Activated CD4-positive, CD25-positive, alpha-beta regulatory T cell (primary cell): ENCODE measurements at places on chromosomes 2 and 18.

- no peak for DNase-seq
These were observed 30.4 kb downstream of the SRSF7 start for GRCh38 chr2:38720613-38721241.

DNA sequence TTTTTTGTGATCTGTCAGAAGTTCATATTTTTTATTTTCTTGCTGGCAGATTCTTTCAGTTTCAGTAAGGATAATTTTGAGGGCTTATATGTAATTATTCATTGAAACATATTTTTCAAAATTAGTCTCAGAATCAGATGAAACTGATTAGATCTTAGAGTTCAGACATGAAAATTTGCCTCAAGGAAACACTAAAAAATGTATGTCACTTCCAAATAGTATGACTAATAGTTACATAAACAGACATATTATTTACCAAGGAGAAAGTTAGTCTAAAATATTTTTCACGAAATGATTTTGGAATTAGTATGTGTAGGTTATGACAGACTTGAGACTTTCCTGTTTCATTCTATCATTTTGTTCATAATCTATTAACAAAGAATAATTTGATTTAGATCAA is 628.6 kb downstream of the CCDC85A start:
- no peak for DNase-seq

- no peak for DNase-seq
These were observed 459.8 kb downstream of the METTL4 start for GRCh38 chr18:2111456-2111855.

GRCh38 chr2:13046557-13047165 is 329.9 kb downstream of the TRIB2 start:
- no peak for DNase-seq

GRCh38 chr2:16223841-16224177 is 283.5 kb downstream of the MYCN start:
- DNase-seq: no peak

DNA sequence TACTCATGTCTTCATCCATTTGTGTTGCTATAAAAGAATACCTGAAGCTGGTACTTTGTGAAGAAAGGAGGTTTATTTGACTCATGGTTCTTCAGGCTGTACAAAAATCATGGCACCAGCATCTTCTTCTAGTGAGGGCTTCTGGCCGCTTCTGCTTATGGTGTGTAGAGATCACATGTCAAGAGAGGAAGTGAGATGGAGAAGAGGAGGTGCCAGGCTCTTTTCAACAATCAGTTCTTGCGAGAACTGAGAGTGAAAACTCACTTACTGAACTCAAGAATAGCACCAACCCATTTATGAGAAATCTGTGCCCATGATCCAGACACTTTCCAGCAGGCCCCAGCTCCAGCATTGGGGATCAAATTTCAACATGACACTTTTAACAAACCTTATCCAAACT is 30.0 kb upstream of the BARD1 start:
- DNase-seq: no peak

DNA sequence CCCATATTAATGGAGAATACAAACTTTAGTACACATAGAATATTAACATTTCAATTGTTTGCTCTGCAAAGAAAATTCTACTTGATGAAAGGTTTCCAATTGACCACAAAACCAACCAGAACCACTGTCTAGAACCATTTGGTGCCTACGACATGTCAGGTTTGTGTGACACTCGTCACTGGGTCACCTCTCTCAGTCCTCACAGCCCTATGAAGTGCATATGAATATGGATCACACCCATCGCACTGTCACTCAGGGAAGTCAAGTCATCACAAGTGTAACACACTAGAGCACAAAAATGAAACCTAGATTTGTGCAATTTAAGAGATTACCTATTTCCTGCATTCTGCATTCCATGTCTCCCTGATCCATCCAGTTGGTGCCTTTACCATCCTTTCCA is 43.7 kb downstream of the PTPN2 start:
- no peak for DNase-seq

DNA sequence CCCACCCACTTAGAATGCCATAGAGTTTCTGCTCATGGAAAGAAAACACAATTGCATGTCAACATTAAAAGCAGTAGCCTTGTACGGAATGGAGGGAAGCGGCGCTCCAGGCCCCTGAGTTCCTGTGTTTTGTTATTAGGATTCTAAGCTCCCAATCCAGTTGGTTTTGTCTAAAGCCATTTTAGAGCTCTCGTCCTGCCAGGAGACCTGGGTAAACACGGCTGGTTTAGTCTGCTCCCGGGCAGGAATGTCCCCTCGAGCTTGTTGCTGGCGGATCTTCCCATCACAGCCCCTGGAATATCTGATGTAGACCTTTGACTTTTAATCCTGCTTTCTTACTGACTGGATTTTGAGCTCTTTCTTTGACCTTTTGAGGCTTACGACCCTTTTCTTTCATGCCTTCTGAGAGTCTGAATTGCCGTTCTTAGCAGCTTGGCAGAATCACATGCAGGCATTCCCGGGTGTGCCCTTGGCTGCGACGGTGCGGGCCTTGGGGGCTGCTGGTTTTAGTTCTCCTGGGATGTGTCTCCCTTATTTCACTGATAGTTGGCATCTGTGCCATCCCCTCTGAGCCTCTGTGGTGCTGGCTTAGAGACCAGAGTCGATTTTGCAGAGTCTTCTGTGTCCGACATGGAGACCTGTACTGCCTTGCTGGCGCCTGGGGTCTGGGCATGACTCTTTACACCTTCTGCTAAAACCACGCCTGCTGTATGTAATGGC is 25.4 kb downstream of the GREB1 start:
- DNase-seq: no peak

- DNase-seq: no peak
These were observed 33.7 kb upstream of the APCDD1 start for GRCh38 chr18:10420561-10421352.

GRCh38 chr2:29155578-29155977 is 40.4 kb downstream of the CLIP4 start:
- DNase-seq: no peak

GRCh38 chr2:100272841-100273329 is 49.4 kb downstream of the LONRF2 start:
- no peak for DNase-seq

DNA sequence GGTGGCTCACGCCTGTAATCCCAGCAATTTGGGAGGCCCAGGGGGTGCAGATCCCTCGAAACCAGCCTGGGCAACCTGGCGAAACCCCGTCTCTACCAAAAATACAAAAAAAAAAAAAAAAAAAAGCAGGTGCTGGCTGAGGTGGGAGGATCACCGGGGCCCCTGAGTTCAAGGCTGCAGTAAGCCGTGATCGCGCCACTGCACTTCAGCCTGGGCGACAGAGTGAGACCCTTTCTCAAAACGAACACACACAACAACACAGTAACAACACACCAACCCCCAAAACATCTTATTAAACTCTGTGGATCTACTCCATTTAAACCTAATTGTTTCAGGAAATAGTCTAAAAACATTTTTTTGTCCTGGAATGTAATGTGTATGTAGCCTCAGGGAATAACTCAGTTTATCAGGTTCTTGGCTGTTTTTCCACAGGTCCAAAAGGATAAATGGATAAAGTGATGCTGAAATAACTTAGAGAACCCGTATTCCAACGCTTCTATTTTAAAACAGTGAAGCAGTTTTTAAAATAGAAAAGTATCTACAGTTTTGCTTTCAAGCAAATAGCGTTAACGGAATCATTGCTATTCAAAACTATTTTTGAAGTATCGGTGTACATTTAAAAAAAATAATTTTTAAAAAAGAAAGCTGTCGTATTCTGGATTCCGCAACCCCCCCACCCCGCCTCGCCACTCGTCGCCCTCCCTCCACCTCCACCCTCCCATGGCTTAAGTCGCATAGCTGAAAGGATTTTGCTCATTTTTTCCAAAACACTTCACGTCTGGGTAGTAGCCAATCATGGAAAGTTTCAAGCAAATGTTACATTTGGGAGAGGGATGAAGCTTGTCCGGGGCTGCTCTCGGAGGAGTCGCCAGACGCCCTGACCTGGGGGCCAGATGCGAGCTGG is 895 bp upstream of the GLS start:
- DNase-seq: no peak

- DNase-seq: no peak
These were observed 139.2 kb downstream of the UBR3 start for GRCh38 chr2:169966454-169966853.

GRCh38 chr2:235757212-235757611 is 263.4 kb downstream of the AGAP1 start:
- DNase-seq: no peak

DNA sequence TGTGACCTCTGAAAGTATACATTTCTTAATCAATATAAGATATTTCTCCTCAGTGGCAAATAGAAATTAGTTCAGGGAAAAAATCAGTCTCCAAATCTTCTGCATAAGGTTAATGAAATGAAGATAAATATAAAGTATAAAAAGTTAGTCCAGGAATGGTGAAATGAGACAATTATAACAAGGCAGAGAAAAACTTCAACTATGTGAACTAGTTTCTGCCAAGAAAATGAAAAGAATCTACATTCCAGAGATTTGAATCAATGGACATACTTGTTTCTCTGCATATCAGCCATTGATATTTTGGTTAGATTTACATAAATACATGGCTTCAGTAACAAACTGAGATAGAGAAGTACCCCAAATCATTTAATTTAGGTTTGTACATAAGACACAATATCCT is 249.0 kb downstream of the EXOC6B start:
- DNase-seq: no peak

DNA sequence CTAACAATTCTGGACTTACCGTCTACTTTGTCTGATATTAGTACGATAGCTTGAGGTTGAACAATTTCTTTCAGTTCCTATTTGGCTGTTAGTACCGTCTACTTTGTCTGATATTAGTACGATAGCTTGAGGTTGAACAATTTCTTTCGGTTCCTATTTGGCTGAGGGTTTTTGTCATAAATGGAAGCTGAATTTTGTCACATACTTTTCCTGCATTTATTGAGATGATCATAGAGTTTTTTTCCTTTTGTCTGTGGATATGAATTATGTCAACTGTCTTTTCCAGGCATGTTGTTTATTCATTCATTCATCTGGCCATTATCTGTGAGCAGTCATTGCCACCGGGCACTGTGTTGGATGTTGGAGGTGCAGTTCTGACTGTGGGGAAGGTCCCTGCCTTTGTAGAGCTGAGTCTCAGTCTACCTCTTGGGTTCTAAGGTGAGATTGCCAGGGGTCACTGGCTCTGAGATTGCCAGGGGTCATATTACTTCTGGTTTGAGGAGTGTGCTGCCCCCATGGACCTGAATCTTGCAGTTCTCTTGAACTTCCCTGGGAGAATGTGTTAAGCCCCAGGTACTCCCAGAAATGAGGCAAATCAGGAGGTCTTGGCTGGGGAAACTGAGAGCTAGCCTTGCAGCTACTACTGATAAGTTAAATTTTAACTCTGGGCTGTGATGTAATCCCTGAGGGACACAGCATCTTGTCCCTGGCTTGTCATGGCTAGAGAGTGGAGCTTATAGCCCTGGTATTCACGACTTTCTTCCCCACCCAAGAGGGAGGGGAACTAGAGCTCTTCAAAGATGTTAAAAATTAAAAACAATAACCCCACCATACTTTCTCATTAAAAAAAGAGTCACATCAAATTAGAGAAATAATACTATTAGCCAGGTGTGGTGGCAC is 89.1 kb upstream of the MBOAT2 start:
- no peak for DNase-seq

DNA sequence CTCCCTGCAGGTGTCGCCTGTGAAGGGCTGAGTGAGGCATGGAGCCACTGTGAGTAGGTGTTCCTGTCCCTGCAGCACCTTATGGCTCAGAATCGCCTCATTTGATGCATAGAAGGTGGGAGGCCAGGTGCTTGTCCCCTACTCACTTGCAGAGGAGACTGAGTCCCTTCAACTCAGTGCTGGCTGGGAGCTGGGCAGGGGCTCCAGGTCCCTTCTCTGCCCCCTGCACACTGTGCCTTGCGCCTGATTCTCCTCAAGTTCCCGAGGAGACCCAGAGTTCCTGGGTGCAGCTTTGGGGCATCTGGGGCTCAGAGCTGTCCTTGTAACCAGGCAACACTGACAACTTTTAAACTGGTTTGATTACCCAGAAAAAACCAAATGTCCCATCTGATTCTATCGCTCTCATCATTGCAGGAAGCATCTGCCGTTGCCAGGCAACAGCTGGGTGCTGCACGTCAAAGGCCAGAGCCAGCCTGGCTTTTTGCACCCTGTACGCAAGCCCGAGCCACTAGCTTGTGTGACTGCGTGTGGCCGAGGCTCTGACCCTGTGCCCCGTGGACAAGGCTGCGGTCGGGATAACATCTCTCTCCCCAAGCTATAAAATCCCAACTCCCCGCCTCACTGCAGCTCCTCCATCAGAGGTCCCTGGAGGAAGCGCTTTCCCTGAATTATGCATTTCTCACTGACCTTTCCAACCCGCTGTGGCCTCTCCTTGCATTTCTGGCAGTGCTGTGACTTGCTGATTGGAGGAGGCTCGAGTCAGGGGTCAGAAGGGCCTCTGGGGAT is 130.8 kb upstream of the HDAC4 start:
- no peak for DNase-seq

- DNase-seq: no peak
These were observed 515 bp downstream of the TSHZ1 start for GRCh38 chr18:75211002-75211621.

GRCh38 chr18:21064347-21064746 is 47.3 kb downstream of the ROCK1 start:
- DNase-seq: no peak

DNA sequence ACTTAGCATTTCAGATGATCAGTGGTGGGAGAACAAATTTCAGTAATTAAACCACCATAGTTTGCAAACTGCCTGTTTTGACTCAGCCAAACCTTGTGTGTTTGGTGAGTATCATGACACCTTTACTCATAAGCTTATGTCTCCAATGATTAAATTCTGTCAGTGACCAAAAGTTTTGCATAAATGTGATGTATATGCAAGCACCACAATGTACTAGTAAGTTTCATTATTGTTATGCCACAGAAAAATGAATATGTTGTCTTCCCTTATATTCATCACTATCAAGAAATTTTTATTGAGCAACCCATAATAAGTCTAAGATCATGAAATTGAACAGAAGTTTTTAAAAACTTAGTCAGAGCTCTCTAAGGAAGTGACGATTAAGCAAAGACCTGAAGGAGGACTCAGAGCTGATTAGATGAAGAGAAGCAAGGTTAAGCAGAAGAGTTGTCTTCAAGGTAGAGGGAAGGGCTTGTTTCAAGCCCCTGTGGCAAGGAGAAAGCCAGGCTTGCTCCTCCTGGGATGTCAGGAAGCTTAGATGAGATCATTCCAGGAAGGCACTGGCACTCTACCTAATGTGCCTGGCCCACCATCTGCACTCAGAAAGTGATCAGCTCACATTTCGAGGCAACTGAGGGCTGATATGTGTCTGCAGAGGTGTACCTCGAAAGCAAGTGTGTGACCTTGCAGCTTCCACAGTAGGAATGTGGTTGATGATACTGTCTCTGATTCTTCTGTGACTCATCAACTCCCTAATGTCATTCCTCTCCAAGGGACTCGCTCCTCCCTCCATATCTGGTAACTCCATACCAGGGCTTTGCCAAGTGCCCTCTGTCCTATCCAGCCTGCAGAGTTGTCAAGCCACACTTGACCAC is 54.7 kb downstream of the KCTD18 start:
- DNase-seq: no peak

GRCh38 chr2:17594533-17595401 is 54.3 kb downstream of the VSNL1 start:
- no peak for DNase-seq

- DNase-seq: no peak
These were observed 109.8 kb downstream of the FARSB start for GRCh38 chr2:222545823-222546795.

- DNase-seq: no peak
These were observed 194.9 kb downstream of the SS18 start for GRCh38 chr18:25895518-25895917.
